SJCRH30 (cell line): ENCODE measurements at places on chromosomes 7 and 10.

DNA sequence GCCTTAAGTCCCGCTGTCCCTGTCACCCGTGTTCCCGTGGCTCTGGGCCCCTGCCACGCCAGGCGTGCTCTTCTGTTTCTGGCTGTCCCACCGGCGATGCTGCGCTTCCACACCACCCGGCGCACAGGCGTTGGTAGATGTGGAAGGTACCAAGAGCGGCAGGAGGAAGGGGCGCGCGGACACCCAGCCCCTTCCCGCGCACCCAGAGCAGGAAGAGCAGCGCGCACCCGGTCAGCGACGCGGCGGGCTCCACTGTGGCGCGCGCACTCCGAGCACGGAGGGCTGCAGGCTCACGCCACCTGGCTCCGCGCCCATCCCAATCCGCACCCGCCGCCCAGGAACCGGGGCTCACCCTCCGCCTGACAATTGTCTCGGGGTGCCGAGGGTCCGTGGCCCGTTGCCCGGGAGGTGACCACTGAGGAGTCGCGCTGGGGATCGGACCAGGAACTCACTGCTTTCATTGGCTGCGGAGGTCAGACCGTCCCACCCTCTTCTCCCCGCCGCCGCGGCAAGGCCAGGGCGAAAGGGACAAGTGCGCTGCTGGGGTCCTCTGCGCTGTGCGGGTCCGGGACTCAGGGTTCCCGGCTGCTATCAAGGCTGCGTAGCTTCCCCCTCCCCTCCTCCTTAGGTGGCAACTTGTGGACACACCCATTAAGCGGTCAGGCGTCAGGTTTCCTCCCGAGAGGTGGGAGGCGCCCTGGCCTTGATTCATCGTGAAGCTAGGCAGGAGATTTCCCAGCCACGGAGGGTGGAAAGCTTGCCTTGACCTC lies 121.6 kb upstream of the ZNF92 start:
- peak; percentile 88 for DNase-seq

GRCh38 chr10:46255801-46256747 lies 30.7 kb upstream of the ANTXRL start:
- DNase-seq = peak; percentile 28

DNA sequence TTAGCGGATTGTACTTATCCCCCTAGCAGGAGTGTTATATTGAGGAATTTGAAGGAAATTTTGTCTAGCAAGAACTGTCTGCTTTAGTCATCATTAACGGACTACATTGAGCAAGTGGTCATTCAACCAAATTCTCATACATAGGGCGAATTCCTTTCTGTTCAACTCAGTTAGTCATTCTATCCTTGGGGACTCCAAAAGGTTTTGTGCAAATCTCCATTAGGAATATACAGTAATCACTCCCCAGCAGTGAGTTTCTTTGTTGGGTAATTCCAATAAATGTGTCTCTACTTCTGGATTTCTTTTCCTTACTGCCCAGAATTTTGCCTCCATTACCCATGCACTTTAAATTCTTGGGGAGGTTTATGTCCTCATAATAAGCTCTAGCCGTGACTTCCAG lies 51.1 kb downstream of the EPDR1 start:
- no peak for DNase-seq

- no peak for DNase-seq
Observed at GRCh38 chr7:27170426-27171324, 3.4 kb downstream of the HOXA10 start.
